CD4-positive, alpha-beta T cell treated with Interleukin-15 for 4 hours (primary cell): ENCODE measurements at places on chromosomes 7 and 10.

DNA sequence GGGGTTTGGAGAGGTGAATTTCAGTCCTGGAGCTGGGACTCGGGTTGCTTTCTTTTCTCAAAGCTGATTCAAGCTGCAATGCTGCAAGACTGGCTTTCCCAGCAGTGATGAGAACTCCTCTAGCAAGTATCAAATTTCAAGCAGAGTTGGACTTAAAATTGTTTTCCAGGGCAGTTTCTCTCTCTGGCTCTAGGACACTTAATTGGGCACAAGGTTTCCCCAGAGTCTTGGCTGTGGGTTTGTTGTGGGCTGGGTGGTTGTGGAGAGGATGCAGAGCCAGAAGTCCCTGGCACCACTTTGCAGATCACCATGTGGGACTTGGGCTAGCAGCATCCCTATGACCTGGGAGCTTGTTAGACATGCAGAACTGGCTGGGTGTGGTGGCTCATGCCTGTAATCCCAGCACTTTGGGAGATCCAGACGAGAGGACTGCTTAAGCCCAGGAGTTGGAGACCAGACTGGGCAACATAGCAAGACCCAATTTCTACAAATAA is 16.8 kb downstream of the AKR1B15 start:
- no peak for DNase-seq

GRCh38 chr7:141456298-141456697 is 94.9 kb upstream of the AGK start:
- DNase-seq, result no peak

- peak; percentile 26 for DNase-seq
Observed at GRCh38 chr10:62076891-62077290, 175.4 kb downstream of the ARID5B start.

- no peak for DNase-seq
Observed at GRCh38 chr10:49611166-49611815, 1.2 kb downstream of the SLC18A3 start.

- no peak for DNase-seq
Observed at GRCh38 chr7:129401228-129401966, 32.8 kb upstream of the STRIP2 start.

DNA sequence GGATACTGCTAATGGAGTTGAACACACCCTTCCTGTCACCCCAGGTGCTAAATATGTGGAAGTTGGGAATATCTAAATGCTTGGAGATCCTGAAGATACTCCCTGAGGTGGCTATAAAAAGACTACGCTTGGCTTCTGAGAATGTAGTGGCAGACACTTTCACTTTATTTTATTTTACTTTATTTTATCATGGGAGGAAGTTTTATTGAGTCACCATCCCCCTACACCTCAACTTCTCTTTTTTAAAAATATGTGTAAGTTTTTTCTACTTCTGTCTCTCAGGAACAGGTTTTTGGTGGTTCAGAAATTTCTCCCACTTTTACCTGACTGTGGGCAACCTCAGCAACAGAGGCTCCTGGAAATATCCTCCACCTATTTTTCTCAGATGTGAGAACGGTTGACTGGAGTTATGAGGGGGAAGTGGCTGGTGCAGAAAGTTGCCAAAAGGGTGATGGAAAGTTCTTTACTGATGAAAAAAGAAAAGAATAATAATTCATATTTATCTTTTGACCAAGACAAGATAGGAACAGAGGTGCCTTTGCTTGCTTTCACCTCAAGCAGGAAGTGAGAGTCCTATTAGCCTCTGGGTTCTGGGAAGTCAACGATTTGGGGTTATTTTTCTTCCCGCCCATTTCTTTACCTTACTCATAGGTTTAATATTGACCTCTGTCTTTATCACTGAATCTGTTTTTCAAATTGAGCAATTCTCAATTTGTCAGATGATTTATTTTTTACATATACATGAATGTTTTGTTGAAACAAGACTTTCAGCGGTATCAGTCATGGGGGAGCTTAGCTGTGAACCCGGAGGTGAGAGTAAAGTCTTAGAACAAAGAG is 103.6 kb downstream of the AHR start:
- peak; percentile 18 for DNase-seq

DNA sequence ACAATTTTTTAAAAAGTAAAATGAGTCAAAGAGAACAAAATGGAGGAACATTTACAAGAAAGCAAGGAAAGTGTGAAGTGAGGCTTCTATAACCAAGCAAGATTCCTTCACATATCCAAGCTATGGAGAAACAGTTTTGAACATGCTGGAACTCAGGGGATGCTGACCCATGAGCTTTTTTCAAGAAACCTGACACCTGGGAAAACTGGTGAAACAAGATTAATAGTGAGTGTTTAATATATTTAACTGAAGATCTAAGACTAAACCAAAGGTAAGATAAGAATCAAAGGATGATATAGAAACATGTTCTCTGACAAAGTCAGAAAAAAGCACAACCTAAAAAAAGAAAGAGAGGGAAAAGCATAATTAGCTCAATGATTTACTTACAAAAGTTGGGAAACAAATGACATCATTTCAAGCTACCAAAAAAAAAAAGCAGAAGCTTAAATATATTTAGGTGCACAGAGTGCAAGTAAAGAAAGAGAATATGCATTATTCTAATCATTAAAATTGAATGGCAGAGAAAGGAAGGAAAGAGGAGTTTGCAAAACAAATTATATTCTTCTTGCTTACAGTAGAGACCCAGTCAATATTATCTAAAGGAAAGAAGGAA is 24.9 kb downstream of the C7orf25 start:
- DNase-seq, result no peak

- DNase-seq, result no peak
Observed at GRCh38 chr7:150489782-150490181, 24.9 kb upstream of the GIMAP7 start.

DNA sequence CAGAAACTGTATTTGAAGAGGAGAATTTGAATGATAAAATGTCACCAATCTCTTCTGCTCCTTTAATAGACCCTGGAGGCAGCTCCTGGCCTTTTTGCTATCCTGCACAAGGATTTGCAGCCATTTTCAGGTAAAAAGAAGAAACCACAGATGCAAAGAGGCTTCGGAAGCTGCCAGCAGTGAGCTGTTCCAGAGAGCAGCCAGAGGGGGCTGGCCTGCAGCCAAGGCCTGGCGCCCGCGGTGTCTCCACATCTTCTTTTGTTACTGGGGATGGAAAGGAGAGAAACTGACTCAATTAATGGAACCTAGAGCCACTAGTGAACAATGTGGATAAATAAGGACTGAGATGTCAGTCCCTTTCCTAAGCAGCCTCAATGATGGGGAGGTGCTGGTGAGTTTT is 23.9 kb upstream of the GPR26 start:
- DNase-seq, result no peak

GRCh38 chr10:61286686-61287085 is 166.5 kb downstream of the TMEM26 start:
- DNase-seq, result peak; percentile 25

DNA sequence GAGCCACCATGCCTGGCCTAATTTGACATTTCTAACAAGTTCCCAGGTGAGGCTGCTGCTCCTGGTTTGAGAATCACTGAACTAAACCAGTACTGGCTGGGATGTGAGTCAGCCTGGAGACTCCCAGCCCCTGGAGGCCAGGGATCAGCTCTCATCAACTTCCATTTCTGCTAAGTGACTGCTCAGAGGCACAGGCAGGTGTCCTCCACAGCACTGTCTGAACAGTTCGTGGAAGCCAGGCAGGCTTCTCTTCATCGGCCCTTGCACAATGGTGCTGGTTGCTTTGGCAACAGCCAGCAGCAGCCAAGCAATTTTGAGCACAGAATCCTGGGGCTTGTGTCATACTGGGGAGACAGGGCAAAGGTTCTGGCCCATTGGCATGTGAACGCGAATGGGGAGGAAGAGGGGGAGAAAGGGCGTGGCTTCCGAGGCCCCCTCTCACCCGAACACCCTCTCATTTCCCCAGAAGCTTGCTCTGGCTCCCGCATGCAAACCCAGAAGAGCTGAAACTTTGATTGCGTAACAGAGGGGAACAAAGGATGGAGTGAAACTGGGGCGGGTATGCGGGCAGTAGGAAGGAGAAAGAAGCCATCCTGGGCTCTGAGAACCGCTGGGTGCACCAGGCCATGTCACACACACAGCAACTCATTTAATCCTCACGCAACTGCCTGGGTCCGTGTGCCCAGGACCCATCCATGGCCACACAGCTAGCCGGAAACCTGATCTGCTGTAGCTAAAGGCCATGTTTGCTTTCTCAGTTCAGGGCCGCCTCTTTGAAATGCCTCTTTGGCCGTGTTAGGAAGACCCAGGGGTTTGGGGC is 9.0 kb upstream of the POR start:
- no peak for DNase-seq

- DNase-seq, result no peak
Observed at GRCh38 chr10:11586170-11586569, 25.3 kb downstream of the USP6NL start.

- no peak for DNase-seq
Observed at GRCh38 chr10:16986082-16986405, 143.6 kb downstream of the CUBN start.

DNA sequence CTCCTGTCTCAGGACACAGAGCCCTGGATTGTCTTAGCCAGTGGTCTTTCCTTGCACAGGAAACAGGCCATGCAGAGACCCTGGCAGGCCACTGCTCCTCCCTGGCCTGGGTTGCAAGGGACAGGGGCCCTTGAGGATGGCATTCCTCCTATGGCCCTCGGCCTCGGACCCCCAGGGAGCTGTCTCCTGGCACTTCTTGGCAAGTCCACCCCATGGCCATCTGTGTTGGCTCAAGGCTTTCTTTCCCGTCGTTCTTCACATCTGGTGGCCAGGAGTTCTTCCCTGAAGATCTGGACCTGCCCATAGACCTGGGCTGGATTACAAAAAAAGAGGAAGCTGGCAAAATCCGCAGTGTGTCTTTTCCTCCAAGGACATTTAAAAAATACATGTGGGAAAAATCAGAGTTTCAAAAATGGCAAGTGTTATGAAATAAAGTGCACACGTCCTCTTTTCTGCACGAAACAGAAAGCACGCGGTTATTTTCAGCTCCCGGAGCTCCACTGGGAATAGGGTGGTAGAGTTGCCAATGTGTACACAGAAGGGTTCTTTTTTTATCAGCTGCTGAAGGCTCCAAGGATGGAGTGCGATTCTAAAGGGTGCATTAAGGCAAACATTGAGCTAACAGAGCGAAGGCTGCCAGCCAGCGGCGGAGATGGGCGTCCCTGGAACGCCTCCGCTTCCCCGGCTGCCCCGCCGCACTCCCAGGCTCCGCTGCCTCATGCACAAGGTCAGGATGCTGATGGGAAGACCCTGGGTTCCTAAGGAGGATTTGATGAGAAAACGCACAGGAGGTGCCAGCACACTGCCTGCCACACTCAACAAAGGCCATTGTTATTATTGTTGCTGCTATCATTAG is 62.8 kb upstream of the FAM20C start:
- no peak for DNase-seq

DNA sequence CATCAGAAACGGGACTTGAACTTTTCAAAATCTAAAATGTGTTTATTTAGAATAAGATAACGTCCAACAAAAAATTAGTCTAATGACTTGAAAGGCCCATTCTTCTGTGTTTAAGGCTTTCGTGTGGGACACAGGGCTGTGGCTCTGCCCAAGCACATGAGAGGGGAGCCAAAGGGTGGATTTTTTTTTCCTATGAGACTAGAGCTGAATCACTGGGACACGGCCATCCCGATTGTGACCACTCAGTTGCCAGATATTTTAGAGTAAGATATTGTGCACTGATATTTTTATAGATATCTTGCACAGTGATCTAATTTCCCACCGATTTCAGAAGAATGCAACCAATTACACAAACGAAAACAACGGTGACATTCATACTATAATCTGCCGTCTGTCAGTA is 99.9 kb downstream of the ANK3 start:
- no peak for DNase-seq

DNA sequence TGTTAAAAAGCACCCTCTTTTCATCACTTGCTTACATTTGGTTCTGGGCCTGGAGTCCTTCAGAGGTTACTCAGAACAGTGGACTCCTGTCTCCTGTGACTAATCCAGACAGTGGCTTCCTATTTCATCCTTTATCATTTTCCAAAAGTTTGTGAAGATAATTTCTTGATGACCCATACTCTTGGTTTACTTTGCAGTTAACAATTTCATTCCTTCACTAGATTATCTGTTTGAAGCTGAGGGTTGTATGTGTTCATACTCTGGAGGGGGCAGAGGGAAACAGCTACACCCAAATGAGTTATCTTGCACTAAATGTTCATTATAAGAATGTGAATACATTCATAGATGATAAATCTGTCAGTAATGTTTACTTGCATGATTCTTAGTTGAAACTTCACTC is 124.7 kb downstream of the ZNF248 start:
- no peak for DNase-seq

GRCh38 chr7:124515106-124515830 is 250.3 kb downstream of the GPR37 start:
- no peak for DNase-seq

- no peak for DNase-seq
Observed at GRCh38 chr7:144038887-144039286, 9.9 kb upstream of the OR2A5 start.

DNA sequence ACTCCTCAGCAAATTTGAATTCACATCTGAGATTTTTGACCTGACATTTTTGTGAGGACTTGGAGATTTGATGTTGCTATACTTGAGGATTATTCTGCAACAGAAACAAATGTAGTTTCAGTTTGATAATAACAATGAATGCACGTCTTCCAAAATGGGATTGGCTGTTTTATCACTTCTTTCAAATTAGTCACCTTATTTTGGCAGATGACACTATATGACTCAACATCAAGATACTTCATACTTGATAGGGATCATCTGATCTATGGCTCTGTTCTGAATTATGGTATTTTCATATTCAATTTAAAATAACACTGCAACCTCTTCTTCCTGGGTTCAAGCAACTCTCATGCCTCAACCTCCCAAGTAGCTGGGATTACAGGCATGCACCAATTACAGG is 24.2 kb downstream of the ARL5B start:
- no peak for DNase-seq

DNA sequence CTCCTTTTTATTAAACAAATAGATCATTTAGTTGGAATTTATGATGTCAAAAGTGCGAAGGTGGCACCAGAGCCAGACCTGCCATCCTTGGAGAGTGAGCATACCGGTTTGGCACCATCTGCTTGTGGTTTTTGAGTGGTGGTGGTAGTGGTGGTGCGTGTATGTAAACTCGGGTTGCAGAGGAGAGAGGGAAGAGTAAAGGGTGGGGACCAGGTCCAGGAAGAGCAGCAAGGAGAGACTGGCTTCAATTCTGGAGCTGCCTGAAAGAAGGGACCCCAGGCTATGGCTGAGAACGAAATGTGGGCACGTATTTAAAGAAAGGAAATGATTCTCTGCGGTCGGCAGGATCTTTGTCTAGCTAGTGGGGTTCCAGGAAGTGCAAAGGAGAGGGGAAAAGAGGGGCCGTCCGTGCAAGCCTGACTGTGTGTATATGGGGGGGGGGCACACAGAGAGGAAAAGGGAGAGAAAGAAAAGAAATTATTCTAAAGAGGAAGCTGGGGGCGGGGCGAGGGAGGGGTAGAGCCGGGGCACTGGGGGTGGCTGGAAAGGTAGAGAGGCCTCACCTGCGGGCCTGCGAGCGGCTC is 448 bp upstream of the GOLGA7B start:
- peak; percentile 29 for DNase-seq

- DNase-seq, result no peak
Observed at GRCh38 chr7:119842786-119843185, 430.2 kb upstream of the KCND2 start.
